NCI-H69 (cell line): ENCODE measurements at places on chromosomes 5 and 9.

GRCh38 chr5:64680289-64680688 lies 10.0 kb upstream of the SHISAL2B start:
- peak; percentile 60 for DNase-seq

DNA sequence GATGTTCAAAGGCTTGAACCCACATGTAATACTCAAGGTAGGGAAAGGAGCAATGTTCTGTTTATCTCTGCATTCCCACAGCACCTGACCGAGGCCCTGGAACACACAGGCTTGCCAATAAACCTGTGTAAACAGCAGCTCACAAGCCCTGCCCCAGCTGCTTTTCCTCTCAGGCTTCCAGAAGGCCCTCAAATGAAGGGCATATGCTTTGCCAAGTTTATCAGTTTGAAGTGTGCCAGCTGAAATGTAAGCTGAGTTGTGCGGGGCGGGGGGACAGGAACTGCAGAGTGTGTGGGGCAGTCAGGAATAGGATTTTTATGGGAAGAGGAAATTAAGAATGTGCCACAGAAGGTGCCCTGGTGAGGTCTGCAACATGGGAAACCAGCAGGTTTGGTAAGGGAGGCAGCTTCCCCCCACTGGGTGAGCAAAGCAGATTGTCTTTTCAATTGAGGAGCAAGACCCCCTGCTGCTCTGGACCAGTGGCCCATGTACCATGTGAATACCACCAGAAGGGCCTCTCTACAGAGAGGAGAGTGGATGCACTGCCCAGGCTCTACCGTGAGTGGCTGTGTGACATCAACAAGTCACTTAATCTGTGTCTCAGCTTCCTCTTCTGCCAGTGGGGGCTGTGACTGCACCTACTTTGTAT lies 194.8 kb downstream of the SPOCK1 start:
- DNase-seq = peak; percentile 98

- DNase-seq = no peak
These were observed 6.7 kb upstream of the PDE6A start for GRCh38 chr5:149951138-149951749.

DNA sequence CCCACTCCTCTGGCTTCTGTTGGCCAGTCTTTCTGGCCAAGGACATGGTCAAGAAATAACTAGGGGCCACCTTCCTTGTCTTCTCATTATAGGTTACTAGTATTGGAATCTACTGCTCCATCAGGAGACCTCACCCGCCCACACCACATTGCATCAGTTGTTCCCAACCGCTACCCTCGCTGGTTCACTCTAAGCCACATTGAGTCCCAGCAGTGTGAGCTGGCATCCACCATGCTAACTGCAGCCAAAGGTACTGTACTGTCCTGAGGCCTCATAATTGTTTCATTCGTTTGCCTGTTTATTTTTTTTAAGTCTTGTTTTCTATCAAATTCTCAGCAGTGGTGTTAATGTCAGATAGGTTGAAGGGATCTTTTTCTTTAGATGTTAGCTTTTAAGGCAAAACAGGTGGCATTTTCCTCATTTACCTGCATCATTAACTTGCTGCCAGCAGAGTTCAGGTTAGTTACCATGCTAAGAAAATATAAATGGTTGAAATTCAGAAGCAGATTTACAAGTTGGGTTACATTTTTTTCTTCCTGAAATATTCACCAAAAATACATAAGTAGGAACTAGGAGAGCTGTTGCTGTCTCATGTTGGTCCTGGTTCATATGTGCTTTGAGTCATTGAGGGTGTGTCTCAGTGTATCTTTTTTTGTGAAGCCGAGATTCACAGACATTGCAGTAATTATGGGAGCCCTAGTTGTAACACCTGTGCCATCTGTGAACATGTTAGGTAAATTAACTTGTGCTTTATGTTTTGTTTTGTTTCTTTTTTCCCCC lies 206.9 kb downstream of the ZSWIM6 start:
- peak; percentile 44 for DNase-seq

GRCh38 chr9:135267191-135267809 lies 179.8 kb downstream of the OLFM1 start:
- DNase-seq = no peak

- no peak for DNase-seq
These were observed 338.1 kb upstream of the ADAMTS16 start for GRCh38 chr5:4802044-4802443.

GRCh38 chr5:43236653-43237355 lies 44.8 kb downstream of the NIM1K start:
- no peak for DNase-seq

DNA sequence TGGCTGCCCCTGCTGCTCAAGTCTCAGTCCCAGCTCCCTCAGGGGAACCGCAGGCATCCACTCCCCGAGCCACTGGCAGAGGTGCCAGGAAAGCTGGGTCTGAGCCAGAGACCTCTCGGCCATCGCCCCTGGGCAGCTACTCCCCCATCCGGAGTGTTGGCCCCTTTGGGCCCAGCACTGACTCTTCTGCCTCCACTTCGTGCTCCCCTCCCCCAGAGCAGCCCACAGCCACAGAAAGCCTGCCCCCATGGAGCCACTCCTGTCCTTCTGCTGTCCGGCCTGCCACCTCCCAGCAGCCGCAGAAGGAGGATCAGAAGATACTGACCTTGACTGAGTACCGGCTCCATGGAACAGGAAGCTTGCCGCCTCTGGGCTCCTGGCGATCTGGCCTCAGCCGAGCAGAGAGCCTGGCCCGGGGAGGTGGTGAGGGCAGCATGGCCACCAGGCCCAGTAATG lies 49.8 kb upstream of the TESK1 start:
- DNase-seq = no peak

GRCh38 chr9:72132052-72132451 lies 17.2 kb upstream of the GDA start:
- DNase-seq = peak; percentile 75
